ENCODE measurements at places on chromosomes 3 and 15.

DNA sequence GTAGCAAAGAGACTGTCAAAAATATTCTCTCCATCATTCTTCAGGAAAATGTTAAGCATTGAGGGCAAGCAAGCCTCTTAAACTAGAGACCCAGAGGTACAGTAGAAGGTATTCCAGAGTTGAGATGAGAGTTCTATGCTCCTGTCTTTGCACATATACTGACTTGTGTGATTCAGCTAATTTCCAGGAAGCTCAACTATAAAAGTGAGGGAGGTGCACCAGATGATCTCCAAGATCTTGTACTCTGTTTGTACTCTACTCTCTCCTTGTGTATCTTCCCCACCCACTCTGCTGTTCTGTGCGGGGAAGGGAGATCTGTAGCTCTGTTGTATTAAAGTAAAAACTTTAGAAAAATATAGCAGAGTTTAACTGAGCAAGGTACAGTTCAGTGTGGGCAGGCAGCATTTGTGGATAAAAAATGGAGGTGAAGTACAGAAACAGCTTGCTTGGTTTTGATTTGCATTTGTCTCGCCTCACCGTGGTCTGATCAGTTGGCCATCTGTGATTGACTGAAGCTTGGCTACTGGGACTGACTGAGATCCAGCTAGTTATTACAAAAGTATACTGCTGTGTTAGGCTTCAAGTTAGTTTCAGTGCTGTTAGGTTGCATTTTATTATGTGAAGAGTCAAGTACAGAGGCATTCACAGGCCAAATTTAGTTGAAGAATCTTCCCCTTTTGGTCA lies 463.1 kb upstream of the GOLIM4 start:
- DNase-seq: no peak

GRCh38 chr3:158768881-158769543 lies 32.8 kb upstream of the MFSD1 start:
- no peak for DNase-seq

DNA sequence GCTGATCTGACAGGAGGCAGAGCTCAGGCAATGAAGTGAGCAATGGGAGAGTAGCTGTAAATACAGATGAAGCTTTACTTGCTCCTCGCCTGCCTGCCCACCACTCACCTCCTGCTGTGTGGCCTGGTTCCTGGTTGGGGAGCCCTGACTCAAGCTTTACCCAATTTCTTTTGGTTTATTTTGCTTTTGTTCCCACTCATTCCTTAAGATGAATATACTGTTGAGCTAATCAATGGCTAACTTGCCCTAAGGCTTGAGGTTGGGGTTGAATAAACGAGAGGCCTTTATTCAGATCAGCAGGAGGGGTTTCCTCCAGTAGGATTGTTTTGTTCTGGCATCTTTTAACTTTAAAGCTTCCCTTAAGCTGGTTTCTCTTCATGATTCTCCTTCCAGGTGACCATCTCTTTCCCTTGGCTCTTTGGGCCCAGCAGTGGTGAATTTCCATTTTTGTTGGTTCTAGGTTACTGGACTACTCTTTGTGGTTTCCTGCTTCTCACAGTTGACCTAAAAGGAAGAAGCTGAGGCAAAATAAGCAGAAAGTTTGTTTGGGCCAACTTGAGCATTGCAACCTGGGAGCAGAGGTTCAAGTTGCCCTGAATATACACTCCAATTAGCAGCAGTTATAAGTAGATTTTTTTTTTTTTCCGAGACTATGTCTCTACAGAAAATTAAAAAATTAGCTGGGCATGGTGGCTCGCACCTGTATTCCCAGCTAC lies 44.4 kb downstream of the STARD9 start:
- DNase-seq: no peak

GRCh38 chr3:153567011-153567410 lies 405.0 kb downstream of the RAP2B start:
- no peak for DNase-seq

GRCh38 chr3:94965867-94966475 lies 903.1 kb downstream of the NSUN3 start:
- DNase-seq: no peak

- no peak for DNase-seq
These were observed 1445.6 kb downstream of the SI start for GRCh38 chr3:163632722-163633121.

Data from HuH-7 (cell line).